ENCODE measurements at places on chromosomes 6 and 20.

- no peak for DNase-seq
Observed at GRCh38 chr6:21371676-21372171, 221.8 kb upstream of the SOX4 start.

GRCh38 chr6:112906726-112907125 lies 559.6 kb downstream of the RFPL4B start:
- no peak for DNase-seq

GRCh38 chr6:89009624-89010059 lies 46.2 kb upstream of the RNGTT start:
- DNase-seq, result no peak

DNA sequence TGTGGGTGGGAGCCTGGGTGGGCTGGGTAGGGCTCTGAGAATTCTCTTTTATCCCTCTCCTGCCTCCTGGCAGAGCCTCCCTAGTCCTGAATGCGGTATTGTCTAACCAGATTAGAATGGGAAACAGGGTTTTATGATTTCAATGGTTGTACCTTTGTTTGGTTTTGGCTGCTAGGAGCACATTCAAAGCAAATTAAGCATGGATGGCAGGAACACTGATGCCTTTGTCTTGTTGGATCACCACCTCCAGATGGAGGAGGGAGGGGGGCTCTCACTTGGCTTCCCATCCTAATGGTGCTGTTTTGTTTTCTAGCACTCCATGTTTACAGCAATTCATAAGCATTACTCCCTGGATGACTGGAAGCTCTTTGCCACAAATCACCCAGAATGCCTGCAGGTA lies 11.6 kb downstream of the GMPR start:
- DNase-seq, result no peak
